ENCODE measurements at places on chromosomes 16 and 17. TPM values are rescaled to one million over a fixed set of nuclear protein-coding genes. Genes with fewer than 3 reads are reported as not detected.

Gene EVPL
- not detected for total RNA-seq

DNA sequence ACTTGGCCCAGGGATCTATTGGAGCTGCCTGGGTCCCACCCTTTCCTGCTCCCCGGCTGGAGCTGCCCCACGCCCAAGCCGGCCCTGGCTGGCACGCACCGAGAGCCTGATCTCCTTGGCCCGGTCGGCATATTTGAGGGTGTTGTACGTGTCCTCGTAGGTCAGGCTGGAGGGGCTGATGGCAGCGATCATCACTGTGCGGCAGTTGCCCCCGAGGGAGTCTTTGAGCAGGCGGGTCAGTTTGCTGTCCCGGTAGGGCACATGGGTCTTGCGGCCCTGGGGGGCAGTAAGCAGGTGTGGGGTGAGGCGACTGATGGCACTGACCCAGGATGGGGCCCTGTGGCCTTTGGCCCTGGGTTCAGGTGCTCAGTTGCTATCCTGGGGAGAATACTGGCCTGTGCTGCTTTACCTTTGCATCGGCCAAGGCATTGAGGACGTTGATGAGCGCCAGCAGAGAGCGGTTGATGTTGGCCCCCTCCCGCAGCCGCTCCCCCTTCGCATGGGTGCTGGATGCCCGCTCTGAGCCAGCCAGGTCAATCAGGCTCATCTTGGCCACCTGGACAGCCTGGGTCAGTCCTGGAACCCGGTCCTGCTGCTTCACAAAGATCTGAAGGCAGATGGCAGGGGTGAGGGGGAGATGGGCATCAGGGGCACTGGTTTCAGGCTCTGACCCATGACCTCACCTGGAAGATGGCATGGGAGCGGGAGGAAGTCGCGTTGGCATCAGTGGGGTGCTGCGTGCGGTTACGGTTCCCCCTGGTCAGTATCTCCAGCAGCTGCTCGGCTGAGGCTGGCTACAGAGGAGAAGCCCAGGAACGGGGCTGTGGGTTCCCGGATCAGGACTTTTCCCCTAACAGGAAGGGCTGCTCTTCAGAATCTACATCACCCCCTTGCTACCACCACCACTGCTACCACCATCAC, 13.5 kb downstream of the KIF18B start:
- no peak for DNase-seq

DNA sequence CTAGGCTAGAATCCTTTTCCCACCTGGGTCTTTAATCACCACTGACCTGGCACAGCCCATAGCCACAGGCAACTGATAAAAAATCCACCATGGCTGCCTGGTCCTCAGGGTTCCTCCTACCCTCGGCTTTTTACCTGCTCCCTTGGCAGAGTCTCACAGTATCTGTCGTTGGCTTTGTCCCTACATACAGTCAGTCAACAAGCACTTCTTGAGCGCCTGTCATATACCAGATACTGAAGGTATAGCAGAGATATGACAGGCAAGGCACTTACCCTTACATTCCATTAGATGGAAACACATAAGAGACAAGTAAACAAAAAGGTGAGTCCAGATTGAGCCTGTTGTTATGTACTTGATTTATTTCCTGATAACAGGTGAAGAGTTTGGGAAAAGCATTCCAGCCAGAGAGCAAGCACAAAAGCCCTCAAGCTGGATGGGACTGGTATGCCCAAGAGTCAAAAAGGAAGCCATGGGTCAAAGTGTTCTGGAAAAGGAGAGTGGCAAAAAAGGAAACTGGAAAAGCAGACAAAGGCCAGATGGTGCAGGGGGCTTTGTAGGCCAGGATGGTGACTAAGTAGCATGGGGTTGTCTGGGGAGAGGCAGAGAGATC, 247.0 kb downstream of the CHD9NB start:
- no peak for DNase-seq

Gene AGRP
- not detected for total RNA-seq

GRCh38 chr17:56870081-56870651, 36.2 kb downstream of the DGKE start:
- DNase-seq, result no peak

DNA sequence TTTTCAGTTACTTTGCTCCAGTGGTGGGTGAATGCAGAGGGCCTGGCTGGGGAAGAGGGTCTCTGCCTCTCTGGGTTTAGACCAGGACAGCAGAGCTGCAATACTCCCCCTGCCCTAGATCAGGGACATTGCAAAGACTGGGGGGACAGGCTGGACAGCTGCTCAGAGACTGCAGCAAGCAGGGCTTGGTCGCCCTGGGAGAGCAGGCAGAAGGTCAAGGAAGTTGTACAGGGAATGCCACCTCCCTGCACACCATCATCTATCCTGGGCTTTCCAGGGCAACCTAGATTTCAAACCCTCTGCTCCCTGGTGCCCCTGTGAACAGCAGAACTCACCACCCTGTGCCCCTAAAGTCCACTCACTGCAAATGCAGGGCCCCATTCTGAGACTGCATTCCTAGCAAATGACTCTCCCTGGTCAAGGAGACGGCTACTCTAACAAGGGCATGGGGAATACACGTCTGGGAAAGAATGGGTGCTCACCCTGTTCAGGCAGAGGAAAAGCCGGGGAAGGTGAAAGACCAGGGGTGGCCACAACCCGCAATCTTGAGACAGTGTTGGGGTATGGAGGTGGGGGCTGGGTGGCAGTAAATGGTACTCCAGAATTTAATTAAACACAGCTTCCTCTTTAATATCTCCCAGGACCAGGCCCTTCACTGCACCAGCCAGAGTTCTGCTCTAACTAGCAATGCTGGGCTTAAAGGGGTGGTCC, 1.0 kb downstream of the KIFC3 start:
- DNase-seq, result peak; percentile 83

Gene OVCA2
- total RNA-seq, result 51.8 TPM

Gene TMEM238L
- total RNA-seq, result not detected

GRCh38 chr17:82152556-82153294, 54.7 kb upstream of the FASN start:
- DNase-seq, result no peak

Gene KRT36
- total RNA-seq, result not detected

GRCh38 chr17:12007466-12007865, 10.2 kb upstream of the ZNF18 start:
- no peak for DNase-seq

- peak; percentile 31 for DNase-seq
These were observed at the start of gene EVI2B for GRCh38 chr17:31313982-31314781. Gene EVI2B, minus strand, starts transcription at chr17:31314054. Its CDS starts 8,445 bp downstream, at chr17:31305609.

Gene NPIPB2
- total RNA-seq, result not detected

- DNase-seq, result no peak
These were observed 364.3 kb upstream of the TOM1L1 start for GRCh38 chr17:54536306-54536705.

Gene NPIPA8
- total RNA-seq, result 23.3 TPM

Gene CCL2
- total RNA-seq, result 33.0 TPM

GRCh38 chr16:48960830-48961229, 320.8 kb downstream of the CBLN1 start:
- DNase-seq, result no peak

GRCh38 chr16:12450387-12450786, 353.3 kb downstream of the CPPED1 start:
- no peak for DNase-seq

DNA sequence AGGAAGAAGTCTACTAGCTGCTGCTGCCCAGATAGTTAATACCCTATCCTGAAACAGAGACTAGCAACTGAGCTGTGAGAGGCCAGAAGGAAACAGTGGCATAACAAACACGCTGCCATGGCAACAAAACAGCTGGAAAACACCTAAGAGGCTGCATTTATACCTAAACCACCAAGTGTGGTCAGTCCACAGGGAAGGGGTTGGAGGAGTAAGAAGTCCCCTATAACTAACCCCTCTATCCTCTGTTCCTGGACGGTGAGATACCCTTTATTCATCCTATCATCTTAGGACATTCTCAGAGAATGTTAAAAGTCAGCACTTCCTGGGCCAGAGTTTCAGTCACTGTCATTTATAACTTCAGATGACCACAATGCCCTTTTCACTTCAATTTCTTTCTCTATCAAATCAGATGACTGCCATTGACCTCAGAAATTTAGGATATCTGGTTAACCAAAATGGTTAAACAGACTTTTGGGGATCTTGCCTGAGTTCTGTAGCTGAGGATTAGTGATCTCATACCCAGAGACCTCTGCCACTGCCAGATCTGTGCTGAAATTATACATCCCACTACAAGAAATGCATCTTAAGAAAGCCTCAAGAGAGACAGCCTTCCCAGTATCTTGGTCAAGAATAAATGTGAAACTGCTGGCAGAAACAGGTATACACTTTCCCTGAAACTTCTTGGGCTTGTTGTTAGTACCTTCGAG, 36.2 kb downstream of the STH start:
- DNase-seq, result no peak

Gene GJC1
- total RNA-seq, result 60.0 TPM

DNA sequence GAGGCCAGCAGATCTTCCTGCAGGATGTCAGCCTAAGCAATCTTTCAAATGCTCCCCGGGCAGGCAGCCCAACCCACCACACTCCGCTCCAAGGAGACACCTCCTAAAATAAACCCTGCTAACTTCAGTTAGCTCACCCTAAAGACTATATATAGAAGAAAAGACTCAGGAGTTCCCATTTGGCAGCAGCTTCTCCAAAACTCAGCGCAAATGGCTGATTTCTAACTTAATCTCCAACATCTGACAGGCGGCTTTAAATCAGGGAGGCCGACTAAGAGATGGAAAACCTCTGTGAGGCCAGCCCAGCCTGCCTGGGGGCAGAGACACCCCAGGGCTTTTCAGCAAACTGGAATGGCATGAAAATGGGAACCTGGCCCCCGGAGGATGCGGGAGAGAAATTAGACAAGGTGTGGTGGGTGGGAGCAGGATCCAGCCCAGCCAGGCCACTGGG, 91.6 kb downstream of the XYLT1 start:
- peak; percentile 77 for DNase-seq

GRCh38 chr17:28057731-28058246, 15.3 kb downstream of the NLK start:
- no peak for DNase-seq

Gene CYGB
- total RNA-seq, result 14.0 TPM

DNA sequence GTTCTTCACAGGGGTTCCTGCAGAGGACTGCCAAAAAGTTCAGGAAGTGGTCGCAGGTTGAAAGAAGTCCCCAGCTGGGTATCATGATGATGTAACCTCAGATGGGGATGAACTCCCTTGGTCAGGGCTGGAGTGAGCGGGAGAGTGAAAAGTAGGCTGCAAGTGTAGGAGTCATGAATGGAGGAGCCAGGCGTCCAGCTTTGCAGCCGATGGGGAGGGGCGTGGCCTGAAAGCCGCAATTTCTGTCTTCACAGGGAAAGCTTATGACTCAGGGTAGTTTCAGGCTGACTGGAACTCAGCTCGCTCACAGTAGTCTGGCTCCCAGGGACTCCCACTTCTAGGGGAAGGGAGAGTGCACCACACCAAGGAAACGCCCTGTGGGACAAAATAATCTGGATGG, 70.0 kb upstream of the HS3ST3A1 start:
- peak; percentile 60 for DNase-seq

- no peak for DNase-seq
These were observed 22.9 kb upstream of the PRSS54 start for GRCh38 chr16:58317608-58318152.

DNA sequence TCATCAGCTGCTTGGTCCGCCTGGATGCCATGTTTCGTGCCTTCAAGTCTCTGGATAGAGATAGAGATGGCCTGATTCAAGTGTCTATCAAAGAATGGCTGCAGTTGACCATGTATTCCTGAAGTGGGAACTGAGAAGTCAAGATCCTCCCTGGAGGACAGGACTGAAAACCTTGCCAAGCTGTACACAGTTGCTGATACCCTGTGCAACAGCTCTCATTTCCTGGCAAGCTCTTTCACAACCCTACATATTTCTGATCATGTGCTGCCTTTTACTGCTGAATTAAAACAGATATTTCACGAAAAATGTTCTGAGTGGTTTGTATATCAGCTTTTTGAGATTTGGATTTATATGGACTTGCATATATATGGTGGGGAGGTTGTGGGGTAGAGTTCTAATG, 898 bp downstream of the CAPNS2 start:
- no peak for DNase-seq

Gene TBC1D3I
- not detected for total RNA-seq

DNA sequence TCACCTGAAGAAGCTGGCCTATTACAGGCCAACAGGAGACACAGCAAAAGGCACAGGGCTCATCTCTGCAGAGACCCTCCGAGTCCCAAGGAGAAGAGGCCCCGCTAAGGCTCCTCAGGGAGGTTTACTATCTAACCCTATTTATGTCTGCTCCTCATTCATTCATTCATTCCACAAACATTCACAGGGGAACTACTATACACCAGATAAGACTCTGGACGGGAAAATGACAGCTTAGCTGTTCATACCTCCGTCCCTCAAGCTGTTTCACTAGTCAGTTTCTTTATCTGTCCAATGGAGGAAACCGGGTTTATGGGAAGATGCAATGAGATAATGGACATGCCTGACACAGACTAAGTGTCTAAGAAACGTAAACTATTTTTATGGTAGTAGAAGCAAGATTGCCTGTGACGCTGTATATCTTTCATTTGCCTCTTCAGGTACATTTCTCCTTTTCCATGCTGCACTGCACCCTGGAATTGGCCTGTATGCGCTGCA, 62.1 kb downstream of the SRL start:
- DNase-seq, result no peak

DNA sequence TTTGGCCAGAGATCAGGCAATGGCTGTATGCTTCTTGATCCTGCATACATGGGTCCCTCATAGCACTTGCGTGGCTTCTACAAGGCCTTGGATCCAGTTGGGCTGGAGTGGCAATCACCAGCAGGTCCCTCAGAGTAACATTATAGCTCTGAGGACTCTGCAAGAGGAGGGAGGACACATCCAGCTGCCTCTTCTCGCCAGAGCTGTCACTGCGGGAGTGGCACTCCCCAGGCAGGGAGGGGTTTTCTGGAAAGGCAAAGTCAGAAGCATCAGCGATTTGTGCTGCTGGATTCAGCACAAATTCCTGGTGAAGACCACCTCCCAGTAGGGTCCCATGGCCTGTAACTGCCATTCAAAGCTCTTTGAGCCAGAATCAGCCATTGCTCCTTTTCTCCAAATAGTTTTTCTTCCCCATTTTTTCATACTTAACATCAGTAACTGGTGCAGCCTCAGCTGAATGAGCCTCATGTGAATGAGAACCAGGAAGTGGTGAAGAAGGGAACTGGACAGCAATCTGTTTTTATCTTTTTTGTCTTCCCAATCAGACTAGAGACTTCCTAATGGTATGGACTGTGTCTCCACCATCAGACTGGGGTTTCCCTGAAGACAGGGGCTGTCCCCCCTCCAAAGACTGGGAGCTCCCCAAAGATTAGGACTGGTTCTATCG, 40.6 kb upstream of the HOXB13 start:
- no peak for DNase-seq

- peak; percentile 79 for DNase-seq
These were observed 28.4 kb downstream of the DNAH2 start for GRCh38 chr17:7745748-7746470.

Gene FN3KRP
- 60.9 TPM for total RNA-seq

Measured in MG63 (cell line).